ENCODE measurements at places on chromosomes 1 and 21.

GRCh38 chr1:197485790-197486189 lies 217.7 kb downstream of the CRB1 start:
- no peak for DNase-seq

DNA sequence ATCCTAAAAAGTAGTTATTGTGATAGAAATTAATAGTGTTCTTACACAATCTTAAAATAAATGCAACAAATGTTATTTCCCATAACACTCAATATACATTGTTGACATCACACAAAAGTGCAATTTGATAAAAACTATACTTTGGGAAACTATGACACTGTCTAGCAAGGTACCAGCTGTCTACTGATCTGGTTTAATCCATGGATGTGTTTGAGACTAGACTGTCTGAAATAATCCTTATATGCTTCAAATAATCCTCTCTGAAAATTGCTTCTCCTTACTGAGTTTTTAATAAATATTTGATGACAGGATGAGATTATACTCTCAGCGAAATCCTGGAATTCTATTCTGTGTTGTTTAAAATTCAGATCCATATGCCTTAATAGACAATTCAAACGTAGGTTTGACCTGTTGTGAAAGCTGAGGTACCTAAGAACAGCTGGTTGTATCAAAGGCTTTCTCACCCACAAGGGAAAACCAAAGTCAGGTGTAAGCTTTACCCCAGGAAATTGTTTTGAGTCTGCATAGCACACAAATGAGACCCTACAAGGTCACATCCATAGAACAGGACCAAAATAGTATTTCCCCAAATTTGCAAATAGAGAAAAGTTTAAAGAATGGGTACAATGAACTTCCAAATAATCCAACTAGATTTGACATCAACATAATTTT lies 8.8 kb upstream of the GFI1 start:
- no peak for DNase-seq

- DNase-seq, result no peak
These were observed 6.0 kb downstream of the PIK3CD start for GRCh38 chr1:9657521-9658032.

- DNase-seq, result peak; percentile 71
These were observed 123.6 kb upstream of the RUNX3 start for GRCh38 chr1:25053576-25054250.

DNA sequence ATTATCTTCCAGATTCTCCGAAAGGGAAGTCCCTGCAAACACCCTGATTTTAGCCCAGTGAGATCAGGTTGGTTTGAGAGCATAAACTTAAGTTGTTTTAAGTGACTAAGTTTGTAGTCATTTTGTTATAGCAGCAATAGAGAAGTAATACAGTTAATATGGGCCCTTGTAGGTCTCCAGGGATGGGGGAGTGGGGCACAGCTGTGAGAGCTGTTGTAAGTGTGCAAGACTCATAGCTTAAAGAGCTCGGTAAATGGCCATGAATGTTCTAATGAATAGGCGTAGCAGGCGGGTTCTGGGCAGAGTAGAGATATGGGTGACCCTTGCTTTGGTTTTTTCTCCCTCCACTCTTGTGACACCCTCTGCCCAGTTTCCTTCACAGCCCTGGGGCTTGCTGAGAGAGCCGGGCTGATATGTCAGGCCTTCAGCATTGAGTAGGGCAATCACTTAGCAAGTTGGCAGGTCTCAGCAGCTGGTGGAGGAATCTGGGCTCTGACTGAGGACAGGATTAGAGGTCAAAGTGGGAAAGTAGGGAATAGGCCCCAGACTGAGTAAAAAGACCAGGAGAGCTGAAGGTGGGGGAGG lies 16.0 kb upstream of the ID3 start:
- DNase-seq, result no peak

DNA sequence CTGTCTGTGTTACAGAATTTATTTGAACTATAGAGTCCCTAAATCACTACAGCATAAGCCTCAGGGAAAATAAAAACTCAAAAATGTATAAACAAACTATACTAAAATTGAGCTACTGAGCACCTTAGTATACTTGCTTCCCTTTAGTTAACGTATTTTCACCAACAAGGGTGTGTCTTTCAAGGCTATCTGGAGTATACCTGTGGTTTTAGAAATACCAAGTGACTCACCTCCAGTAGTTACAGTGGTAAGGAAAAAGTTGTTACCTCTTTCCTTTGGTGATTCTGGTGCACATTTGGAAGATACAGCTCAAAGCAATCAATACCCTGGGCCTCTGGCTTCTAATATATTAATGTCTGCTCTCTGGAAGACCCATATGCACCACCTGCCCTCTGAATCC lies 68.0 kb upstream of the C1orf105 start:
- no peak for DNase-seq

- DNase-seq, result no peak
These were observed 175.6 kb downstream of the NRIP1 start for GRCh38 chr21:14889080-14889810.

DNA sequence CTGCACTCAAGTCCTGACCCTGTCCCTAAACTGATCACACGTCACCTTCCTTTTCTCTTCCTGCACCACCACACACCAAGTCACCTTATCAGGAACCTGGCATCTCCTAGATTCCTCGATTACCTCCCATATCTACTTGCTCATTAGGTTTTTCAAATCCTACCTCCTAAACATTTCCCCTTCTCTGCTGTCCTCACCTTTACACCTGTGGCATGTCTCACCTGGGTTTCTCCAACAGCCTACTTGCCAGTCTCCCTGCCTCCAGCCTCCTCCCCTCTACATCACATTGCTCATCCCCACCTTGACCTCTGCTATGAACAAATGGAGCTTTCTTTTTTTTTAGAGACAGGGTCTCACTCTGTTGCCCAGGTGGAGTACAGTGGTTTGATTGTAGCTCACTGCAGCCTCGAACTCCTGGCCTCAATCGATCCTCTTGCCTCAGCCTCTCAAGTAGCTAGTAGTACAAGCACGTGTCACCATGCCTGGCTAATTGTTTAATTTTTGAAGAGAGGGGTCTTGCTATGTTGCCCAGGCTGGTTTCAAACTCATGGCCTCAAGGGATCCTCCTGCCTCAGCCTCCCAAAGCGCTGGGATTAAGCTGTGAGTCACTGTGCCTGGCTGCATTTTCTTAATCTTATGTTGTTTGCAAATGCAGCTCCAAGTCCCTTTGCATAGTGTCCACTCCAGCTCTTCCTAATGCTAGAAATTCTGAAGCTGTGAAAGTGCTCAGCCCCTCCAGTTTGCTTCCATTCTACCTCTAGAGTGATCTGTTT lies 6.3 kb downstream of the IGSF9 start:
- DNase-seq, result no peak

- no peak for DNase-seq
These were observed 788.4 kb upstream of the PRMT6 start for GRCh38 chr1:106268070-106268469.

DNA sequence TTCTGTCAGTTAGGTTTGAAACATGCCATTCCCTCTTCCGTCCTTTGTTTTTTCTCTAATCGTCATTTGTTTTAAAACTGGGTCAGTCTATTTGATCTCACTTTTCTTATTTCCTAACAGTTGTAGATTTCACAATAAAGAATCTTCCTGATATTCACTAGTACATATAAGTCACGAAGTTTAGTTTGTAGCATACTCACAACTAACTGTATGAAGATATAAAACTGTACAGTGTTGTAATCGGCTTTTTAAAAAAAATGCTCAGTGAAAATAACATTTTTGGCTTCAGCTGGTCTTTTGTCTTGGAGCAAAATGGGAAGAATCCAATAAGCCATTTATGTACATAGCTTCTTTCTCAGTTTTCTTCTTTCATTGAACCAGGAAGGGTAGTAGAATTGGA lies 78.3 kb downstream of the NCAM2 start:
- DNase-seq, result no peak

DNA sequence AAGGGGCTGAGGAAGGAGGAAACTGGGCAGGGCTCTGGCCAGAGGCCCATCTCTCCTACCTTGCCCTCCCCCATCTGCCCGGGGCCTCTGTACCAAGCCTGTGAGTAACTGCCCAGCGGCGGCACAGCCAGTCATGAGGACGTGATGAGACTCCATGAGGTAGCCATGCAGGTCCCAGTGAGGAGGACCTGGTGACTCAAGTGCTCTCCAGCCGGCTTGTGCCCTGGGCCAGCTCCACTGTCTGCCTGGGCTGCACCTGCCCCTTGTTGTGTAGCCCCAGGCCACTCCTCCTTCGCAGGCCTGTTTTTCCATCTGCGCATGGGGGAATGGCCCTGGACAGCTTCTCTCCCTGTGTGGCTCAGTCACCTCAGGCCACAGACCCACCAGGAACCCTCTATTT lies 42.0 kb upstream of the PADI1 start:
- DNase-seq, result no peak

DNA sequence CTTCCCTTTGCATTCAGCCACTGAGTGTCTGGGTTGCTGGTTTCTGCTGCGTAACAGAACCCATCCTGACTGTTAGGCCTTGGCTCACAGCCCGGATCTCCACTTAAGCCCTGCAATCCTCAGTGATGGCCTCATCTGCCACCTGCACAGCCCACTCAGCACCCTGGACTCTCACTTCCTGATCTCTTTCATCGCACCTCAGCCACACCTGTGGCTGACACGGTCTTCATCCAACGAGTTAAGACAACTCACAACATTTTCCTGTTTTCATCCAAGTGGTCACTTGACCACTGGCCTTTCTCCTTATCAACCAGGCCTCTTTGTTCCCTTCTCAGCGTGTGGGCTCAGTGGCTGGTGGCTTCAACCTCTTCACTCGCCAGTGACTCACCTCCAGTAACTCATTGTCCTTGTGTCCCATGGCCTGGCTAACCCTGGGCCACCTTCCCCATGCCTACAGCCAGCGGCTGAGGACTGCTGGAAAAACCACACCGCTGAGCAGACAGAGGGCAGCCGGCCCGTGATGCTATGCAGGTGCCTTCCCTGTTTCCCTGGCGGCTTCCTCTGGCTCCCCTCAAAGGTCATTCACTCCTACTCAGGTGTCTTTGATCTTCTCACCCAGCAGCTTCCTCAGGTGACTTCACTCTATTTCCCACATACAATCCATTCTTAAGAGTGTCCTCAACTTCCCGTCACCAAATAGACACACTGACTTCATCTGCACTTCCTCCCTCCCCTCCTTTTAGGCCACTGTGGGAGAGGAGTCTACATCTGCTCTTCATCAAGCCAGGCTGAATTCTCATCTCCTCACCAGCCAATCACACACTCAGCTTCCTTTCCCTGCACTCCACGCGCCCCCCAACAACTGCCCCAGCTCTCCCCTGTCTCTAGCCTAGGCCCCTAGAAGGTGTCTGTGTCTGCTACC lies 19.9 kb upstream of the EDN2 start:
- DNase-seq, result no peak

GRCh38 chr1:166083887-166084286 lies 82.9 kb downstream of the FAM78B start:
- DNase-seq, result no peak

DNA sequence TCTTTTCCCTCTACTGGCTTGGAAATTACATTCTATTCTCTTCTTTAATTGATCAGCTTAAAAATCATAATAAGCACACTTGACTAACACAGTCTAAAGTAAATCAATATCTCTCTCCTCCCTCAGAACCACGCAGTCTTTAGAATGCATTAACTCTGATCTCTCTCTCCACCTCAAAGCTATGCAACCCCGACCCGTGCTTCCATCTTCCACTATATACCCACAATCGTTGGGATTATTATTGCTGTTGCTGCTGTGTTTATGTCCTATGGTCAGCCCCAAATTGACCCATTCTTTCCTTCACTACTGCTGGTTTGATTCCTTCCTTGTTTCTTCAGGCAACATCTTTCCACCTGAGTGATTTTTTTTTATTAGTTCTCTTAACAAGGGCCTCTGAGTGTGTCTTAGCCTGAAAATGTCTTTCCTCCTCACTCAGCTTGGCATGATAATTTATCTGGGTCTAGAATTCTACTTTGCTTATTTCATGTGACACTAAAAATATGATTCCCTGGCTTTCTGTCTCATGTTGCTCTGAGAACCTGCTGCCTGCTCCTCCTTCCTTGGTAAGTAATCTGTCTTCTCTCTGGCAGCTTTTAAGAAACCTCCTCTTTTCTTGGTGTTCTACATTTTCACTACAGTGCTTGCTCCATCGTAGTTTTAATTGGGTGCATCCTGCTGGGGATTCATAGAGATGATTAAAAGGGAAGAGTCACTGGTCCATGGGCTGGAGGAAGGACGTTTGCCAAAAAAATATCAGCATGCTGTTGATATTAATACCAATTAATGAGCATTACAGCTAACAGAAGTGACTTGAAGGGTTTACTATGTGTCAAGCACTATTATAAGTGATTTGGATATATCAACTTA lies 472.2 kb downstream of the MATN1 start:
- DNase-seq, result no peak

GRCh38 chr1:8202182-8202905 lies 115.6 kb upstream of the SLC45A1 start:
- peak; percentile 90 for DNase-seq

DNA sequence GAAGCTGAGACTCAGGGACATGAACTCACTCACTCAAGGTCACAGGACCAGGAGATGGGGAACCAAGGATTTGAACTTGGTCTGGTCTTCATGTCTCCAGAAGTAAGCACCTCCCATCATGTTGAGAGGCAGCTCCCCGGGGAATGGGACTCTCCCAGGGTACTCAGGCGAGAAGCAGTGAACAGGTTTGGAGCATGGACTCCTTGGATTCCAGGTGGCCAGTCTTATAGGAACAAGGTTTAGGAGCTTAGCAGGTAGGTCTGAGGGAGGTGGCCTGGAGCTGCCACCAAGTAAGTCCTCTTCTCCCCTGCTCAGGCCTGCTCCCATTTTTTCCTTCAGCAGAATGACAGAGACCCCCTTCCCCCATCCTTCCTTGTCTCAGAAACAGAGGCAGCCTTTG lies 14.9 kb upstream of the ARHGEF10L start:
- no peak for DNase-seq

DNA sequence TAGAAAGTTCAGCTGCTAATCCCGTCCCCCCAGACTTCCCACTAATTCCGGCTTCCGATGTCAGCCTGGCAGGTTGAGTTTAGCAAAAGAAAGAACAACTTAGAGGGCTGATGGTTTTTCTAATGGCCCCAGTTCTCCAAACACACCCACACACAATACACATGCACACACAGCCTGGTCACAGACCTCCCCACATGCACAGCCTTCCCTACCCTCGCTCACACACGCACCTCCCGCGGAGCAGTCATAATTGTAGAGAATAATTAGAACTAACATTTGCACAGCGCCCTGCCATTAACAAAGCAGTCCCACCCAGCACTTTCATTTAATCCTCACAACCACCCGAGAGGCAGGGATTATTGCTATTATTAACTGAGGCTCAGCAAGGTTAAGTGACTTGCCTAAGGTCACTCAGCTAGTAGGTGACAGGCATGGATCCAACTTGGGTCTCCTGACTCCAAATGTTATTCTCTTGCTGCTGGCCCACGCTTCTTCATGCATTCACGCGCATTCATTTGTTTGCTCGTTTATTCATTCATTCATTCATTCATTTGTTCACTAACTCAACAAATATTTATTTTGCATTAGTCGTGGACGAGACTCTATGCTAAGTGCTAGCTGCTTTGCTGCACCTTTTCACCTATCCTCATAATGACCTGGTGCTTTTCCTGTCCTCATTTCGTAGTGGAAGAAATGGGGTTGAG lies 274.9 kb downstream of the FOXD2 start:
- no peak for DNase-seq

DNA sequence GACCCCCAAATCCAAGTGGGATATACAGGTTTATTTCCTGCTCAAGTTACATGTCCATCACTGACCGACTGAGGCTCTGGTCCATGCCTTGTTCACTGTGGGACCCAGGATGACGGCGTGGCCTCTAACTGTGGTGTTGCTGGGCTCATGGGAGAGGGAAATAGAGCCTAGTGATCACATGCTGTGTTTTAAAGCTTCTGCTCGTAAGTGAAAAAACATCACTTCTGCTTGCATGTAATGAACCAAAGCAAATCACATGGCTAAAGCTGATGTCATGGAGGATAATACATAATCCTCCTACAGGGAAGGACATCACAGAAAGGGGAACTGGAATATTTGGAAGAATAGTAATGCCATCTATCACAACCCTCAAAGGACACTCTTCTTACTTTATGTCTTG lies 107.6 kb downstream of the FASLG start:
- peak; percentile 71 for DNase-seq
